ENCODE measurements at places on chromosomes 5 and 9. TPM values are rescaled to one million over a fixed set of nuclear protein-coding genes. Genes with fewer than 3 reads are reported as not detected.

DNA sequence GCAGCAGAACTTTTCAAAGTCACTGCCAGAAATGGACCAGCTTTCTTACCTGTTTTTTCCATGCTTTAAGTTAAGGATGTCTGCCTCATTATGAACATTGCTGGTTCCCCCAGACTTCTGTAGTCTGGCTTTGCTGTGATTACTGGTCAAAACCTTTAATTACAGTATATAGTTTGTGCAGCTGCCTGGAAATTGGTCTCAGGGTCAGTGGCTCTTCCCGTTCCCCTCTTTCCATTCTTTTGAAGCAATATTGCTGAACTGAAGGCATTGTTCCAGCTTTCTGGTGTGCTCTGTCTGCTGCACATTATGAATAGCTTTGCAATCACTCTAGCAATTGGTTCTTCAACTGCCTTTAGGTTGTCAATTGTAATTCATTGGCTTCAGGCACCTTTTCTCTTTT lies 206.5 kb downstream of the ARL15 start:
- no peak for DNase-seq

DNA sequence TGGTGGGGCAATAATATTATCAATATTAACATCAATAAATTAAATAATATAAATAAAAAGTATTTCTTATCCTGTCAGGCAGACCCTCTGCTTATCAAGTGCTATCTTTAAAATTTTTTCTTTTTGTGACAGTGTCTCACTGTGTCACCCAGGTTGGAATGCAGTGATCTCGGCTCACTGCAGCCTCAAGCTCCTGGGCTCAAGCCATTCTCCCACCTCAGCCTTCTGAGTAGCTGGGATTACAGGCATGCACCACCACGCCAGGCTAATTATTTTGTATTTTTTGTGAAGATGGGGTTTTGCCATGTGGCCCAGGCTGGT lies 53.2 kb downstream of the NDST1 start:
- DNase-seq: no peak

Gene SLC34A3
- total RNA-seq: not detected

- no peak for DNase-seq
These were observed 65.2 kb downstream of the JMY start for GRCh38 chr5:79301046-79301712.

GRCh38 chr5:38650540-38650939 lies 94.1 kb upstream of the LIFR start:
- no peak for DNase-seq

- peak; percentile 39 for DNase-seq
These were observed 545.2 kb upstream of the ACO1 start for GRCh38 chr9:31839273-31839672.

Gene UGT3A1
- total RNA-seq: not detected
